ENCODE measurements at places on chromosomes 7 and 10.

GRCh38 chr7:73864981-73865711, 4.2 kb downstream of the TMEM270 start:
- DNase-seq: no peak

- DNase-seq: no peak
Measured at GRCh38 chr7:23653942-23654341, 26.1 kb upstream of the FAM221A start.

- no peak for DNase-seq
Measured at GRCh38 chr7:91055219-91055618, 209.0 kb upstream of the FZD1 start.

DNA sequence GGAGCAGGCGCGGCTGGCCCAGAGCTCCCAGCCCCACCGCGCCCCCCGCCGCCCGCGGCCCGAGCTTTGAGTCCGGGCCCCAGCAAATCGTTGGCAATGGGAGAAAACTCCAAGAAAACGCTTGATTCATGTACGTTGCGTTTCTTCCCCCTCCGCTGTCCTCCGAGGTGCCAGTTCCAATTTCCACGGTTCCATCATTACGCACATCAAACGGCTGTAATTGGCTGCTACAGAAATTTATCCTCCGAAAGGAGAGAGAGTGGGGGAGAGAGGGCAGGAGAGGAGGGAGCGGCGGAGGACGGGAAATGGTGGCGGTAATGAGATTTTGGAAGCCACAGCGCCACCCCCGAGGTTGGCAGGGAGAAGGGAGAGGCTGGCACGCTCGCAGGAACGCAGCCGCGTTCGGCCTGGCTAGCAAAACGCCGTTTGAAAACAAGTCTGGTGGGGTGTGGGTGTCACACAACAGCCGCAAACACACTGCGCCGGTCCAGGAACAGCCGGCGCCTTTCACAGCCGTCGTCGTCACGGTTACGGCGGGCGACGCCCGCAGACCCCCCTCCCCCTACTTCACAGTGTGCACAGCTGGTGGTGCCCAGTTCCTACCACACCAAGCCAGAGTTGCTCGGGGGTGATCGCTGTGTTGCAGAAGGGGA, 57.5 kb downstream of the UNCX start:
- DNase-seq: peak; percentile 36

DNA sequence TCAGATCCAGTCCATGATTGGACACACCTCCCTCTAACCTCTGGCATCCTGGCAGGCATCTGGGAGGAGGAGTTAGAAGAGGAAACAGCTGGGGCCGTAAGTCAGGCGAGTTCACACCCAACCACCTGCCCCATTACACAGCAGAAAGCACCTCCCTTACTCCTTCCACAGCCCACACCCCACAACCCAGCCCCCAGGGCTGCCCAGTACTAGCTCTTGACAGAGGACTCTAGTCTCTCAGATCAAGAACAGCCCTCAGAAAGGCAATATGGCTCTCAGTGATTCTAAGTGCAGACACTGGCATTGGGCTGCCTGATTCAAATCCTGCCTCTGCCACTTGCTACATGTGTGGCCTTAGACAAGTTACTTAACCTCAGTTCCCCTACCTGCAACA, 34.1 kb downstream of the KCNMA1 start:
- peak; percentile 35 for DNase-seq

GRCh38 chr7:26863518-26864308, 677 bp downstream of the SKAP2 start:
- peak; percentile 35 for DNase-seq

GRCh38 chr7:121366852-121367431, 29.2 kb downstream of the FAM3C start:
- peak; percentile 57 for DNase-seq

- no peak for DNase-seq
Measured at GRCh38 chr7:128945668-128946366, 8.1 kb downstream of the IRF5 start.

DNA sequence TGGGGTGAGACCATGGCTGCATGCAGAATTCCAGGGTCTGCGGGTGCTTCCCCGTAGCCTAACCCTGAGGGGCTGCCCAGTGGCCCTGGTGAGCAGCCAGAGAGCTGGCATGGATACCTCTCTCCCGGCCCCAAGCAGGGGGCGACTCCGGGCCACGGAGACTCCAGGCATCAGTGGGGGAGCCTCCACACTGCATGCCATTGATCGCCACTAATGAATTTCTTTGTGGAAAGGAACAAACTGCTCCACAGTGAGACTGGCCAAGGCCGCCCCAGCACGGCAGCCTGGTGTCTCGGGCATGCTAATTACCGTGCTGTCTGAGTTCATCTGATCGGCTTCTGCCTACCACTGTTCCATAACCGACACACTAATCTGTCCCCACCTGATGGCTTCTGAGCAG, 184.4 kb downstream of the GRID1 start:
- DNase-seq: no peak

DNA sequence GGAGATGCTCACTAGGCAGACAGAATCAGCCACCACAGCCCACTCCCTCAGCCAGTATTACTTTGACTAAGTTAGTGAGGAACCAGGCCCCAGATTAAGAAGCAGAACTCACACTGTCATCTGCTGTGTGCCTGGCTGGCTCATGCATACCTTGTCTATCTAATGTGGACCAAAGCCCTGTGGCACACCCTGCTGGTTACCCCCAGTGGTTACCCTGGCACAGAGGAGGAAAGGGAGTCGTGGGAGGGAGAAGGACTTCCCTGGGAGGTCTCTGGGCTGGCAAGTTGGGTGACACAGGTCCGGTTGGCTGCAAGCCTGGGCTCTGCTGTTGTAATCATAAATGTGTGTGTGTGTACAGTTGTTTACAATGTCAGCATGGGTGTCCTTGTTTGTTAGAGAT, 7.5 kb upstream of the SH2D4B start:
- peak; percentile 45 for DNase-seq

- DNase-seq: peak; percentile 53
Measured at GRCh38 chr10:99870123-99870730, 87.8 kb downstream of the ABCC2 start.

- DNase-seq: peak; percentile 31
Measured at GRCh38 chr10:80260295-80261243, 28.9 kb downstream of the MAT1A start.

DNA sequence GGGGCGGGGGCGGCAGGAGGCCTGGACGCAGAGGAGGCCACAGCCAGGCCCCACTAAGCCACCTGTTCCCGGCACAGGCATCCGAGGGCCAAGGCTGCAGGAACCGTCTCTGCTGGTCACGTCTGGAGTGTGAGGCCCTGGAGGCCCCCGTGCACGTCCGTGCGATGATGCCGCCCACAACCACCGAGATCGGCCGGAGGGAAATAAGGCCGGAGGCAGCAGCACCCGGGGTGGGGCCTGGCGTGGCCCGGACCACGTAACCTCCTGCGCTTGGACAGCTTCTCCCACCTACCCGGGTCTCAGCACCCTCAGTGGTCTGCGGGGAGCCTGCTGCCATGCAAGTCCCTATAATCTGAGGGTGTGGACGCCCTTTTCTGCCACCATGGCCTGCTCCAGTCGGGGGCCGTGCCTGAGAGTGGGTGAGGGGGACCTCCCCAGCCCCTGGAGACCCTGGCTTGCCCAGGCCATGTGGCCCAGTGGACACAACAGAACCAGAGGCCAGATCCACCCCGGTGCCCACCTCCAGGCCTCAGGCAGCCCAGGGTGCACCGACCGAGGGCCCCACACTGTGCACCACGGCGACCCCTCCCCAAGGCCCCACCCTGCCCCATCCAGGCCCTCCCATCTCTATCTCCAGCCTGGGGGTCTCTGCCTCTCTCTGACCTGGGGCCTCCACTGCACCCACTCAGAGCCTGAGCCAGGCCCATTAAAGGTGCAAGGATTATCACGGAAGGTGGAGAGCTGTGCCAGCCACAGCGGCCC, 83.1 kb downstream of the PDGFA start:
- no peak for DNase-seq

- DNase-seq: peak; percentile 59
Measured at GRCh38 chr7:23332910-23333612, 33.9 kb downstream of the MALSU1 start.
